ENCODE measurements at places on chromosomes 5 and 9.

DNA sequence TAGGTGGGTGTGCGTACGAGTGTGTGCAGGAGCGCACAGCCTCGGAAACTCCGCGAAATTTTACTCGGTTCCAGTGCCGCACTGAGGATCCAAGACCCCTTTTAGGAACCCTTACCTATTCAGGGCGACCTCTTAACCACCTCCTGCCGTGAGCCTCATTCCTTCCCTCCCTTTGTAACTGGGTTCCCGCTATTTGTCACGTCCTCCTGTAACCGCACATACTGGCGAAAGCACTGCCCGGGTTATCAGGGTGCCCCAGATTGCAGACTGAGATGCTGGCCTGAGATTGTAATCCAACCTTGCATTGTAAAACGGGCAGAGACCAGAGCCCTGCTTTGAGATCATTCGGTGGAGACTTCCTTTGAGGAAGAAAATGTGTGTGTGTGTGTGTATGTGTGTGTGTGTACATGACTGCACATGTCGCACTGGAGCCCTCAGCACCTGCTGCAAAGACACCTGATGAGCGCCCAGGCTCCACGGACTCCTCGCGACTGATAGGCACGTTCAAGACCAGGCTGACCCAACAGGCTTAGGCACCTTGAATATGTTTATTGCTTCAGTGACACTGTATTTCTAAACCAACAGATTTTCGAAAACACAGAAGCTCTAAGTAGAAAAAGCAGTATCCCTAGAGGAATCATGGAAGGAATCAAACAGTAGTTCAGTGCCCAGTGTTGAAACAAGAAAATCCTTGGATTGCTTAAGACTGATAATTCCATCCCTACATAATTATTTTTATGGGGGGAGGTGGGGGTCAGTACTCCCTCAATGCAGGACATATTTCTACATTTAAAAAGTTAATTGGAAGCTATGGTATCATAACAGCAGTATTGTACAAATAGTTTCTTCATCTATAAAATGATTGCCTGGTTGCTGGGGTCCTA, 86.5 kb upstream of the TNFAIP8 start:
- DNase-seq, result peak; percentile 10

GRCh38 chr9:70580606-70581195, 166.2 kb upstream of the KLF9 start:
- DNase-seq, result no peak

DNA sequence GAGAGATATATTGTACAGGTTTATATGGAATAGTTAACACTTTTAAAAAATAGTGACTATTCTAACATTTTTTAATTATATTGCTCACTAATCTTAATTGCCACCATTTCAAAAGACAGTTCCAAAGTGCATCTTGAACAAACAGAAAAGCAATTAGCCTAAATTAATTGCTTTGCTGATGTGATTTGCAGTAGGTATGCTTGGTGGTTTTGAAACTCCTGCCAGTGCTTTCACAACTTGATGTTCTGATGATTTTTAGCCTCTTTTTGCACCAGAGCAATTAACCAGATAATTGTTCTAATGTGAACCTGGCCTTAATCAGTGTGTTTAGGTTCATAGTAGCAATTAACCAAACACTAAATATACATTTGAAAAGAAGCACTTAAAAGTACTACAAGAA, 207.6 kb downstream of the FBXL17 start:
- DNase-seq, result no peak

DNA sequence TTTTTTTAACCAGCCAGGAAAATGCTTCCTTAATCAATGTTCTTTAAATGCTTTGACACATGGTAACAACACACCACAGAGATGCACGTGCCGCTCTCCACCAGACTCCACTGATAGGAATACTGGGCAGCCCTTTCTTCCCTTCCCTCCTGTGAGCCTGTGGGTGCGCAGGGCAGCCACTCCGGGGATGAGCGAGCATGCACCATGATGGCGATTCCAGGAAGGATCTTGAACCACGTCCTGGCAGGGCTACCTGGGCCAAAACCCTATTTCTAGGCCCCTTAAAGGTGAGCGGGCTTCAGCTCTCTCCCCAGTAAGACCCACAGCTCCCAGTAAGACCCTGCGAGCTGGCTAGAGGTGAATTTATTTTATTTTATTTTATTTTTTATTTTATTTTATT, 128.2 kb downstream of the MVB12B start:
- DNase-seq, result no peak

- DNase-seq, result no peak
Observed at GRCh38 chr5:62346748-62347147, 40.7 kb downstream of the KIF2A start.

- DNase-seq, result no peak
Observed at GRCh38 chr5:168697034-168697720, 118.0 kb upstream of the PANK3 start.

DNA sequence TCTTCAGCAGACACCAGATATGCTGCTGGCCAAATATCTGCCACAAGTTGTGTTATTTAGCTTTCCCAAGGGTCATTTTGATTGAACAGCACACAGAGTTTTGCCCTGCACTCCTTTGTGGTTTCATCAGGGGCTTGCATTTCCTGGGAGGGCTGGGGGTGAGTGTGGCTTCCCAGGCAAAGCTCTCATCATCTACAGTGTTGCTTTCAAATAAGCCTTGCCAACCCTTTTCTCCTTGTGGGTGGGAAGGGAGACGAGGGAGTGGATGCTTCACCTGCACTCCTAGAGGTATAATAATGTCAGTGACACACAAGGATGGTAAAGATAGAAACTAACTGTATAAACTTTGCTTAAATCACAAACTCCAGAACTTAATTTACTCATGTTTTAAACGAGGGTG, 107.0 kb downstream of the MARCHF11 start:
- no peak for DNase-seq

DNA sequence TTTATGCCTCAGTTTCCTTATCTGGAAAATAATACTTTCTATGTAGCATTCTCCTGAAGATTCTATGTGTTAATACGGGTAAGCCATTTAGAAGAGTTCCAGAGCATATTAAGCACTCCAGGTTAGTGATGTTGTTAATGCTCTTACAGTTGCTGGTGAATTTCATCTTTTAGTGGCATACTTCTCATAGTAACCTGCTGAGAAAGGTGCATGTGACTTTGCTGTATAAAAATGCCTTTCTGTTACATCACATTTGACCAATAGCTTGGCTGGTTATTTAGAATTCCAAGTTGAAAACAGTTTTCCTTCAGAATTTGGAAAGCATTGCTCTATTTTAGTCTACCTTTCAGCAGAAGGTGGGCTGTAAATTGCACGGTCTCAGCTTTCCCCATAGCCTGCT, 27.2 kb downstream of the GCNT1 start:
- DNase-seq, result no peak

- peak; percentile 56 for DNase-seq
Observed at GRCh38 chr5:78506261-78507024, 142.1 kb downstream of the LHFPL2 start.

DNA sequence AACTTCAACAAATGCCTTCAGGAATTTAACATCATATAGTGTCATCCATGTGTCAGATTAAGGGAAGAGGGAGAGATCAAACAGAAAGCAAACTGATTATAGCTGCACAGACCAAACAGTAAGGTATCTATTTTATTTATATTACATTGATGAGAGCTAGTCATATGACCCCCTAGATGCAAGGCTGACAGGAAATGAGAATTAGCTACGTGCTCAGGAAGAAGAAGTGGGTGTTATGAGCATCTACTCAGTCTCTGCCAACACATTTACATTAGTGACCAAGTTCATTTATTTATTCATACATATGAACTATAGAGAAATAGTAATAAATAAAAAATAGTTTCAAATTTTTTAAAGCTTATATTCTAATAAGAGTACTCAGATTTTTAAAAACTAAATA, 787.3 kb downstream of the KCTD16 start:
- DNase-seq, result no peak

DNA sequence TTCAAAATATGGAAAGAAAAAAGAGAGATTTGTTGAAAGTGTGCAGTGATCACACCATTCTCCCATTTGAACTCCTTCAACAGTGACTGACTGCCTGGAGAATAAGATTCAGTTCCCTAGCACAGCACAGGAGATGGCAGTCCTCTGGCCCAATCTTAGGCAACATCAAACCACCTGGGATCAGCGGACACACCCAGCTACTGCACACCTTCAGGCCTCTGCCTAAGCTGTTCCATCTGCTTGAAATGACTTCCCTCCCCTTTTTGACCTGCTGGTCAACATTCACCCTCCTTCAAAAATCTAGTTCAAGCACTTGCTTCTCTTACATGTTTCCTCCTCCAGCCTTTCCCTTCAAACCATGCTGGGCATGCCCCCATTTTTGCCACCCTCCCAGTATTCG, 4.5 kb downstream of the MAPK9 start:
- no peak for DNase-seq

DNA sequence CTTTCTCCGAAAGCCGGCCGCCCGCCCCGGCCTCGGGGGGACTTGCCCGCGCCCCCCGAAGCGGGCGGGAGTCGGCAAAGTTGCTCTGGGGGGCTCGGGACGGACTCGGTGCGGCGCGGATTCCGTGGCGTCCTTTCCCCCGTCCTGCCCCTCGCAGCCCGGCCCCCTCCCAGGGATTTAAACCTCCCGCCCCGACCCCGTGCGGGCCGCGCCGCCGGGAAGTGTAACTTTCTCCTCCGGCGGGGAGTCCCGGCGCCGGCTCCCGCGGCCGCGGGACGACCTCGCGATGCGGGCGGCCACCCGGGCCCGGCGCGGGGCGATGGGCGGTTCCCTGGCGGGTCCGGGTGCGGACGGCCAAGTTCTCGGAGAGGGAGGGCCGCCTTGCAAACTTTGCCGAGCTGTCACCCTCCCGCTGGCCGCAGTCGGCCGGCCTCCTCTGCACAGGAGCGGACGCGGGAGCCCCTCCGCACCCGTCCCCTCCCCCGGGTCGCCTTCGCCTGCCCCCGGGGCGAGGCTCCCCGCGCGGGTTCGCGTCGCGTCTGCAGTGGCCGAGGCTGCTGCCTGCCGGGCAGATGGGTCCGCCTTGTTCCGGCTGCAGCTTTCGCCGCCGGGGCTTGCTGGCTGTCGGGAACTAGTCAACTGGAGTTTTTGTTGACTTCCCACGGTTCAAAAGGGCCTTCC, 732 bp downstream of the PBX3 start:
- peak; percentile 49 for DNase-seq

DNA sequence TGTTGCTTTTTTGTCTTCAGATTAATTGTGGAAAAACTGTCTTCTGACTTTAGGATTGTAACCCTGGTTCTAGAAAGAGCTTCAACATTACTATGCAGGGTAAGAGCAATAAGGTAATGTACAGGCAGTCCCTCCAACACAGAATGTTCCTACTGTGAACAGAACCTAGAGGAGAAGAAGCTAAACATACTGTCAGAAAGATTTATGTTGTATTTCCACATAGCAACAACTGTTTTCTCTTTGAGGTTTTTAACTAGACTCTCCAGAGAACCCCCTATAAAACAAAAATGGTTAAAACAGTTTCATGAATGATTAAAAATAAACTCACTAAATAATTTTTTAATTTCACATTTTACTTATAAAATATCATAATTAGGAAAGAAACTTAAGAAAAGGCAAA, 64.3 kb upstream of the NAA35 start:
- no peak for DNase-seq

DNA sequence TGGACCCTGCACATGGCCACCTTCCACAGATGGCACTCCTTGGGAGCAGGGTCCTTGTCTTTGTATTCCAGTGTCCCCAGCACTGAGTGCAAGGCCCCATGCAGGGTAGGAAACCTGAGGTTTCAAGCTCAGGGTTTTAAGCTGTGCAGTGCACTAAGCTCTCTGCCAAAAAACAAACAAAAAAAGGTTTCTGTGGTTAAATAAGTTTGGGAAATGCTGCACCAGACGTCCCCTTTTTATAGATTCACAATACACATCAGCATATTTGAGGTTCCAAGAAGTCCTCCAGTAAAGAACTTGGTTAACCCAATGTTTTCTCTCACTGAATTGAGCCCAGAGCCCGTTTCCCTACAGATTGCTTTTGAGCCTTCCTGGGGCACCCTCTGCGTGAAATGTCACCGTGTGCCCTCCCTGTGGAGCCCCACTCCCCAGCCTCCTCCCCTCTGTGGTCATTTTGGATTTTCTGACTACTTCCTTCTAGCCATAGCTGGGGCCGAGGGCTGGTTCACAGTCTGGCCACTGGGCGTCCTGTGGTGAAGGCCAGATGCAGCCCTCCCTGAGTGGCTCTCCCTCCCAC, 17.1 kb downstream of the DELE1 start:
- peak; percentile 53 for DNase-seq

DNA sequence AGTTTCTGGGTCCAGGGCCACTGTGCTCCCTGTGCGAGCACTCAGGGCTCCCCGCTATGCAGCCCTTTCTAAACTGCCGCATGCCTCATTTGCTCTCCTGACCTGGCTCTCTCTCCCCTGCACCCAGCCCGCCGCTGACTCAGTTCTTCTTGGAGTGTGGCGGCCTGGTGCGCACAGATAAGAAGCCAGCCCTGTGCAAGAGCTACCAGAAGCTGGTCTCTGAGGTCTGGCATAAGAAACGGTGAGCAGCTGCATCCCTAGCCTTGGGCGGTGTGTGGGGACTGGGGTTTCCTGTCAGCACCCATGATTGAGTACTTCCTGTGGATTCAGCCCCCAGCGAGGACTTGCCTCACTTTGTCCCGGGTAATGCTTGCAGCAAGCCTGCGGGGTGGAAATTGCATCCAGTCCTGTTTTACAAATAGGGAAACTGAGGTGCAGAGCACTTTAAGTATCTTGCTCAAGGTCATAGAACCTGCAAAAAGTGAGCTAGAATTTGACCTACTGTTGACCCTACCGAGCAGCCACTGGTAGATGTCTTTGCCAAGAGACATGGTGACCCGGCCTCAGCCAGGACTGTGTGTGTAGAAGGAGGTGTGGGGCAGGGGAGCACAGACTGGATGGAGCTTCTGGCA, 27.9 kb downstream of the USP20 start:
- no peak for DNase-seq

DNA sequence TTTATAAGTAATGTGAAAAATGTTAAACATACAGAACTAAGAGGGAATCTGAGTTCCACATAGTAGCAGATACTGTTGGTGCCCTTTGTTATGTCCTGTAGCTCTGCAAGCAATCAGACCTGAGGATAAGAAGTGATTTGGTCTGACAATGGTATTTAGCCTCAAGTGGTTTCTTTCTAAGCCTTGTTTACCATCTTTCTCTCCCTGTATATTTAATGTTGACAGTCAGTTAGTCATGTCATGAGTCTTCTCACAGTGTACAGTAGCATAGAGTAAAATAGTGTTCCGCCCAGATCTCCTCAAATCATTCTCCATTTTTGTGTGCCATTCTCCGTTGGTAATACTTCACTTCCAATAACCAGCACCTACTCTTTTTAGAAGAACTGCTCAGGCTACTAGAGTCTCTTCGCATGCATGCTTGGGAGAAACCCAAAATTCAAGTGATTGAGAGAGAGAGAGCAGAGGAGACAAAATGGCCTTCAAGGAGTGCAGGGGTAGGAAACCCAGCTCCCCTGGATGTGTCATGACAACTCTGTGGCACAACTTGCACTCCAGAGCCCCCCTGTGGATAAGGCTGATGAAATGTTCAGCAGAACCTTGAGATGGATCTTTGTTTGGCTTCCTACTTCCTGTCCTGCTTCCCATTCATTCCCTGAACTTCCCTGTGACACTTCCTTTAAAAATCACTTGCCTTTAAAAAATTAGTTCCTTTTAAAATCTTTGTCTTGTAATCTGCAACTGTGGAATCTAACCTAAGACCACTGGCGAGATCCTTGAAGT, 129.2 kb upstream of the FST start:
- no peak for DNase-seq

GRCh38 chr5:68176253-68176652, 39.3 kb upstream of the PIK3R1 start:
- DNase-seq, result no peak
